Liver (tissue), 10 donors: ENCODE measurements at places on chromosomes 16 and 17. TPM values are rescaled to one million over a fixed set of nuclear protein-coding genes. Genes with fewer than 3 reads are reported as not detected.

Gene MYH8
- polyA plus RNA-seq: not detected

Gene CETP
- polyA plus RNA-seq: 4.1 TPM

Gene CLEC19A
- polyA plus RNA-seq: not detected

Gene HOXB8
- polyA plus RNA-seq: not detected

Gene BTBD17
- not detected for polyA plus RNA-seq

Gene OTOP2
- polyA plus RNA-seq: not detected

Gene KRTAP4-9
- not detected for polyA plus RNA-seq

Gene AANAT
- polyA plus RNA-seq: not detected

Gene ARL5C
- not detected for polyA plus RNA-seq

Gene AATK
- polyA plus RNA-seq: 0.45 TPM

Gene MT4
- not detected for polyA plus RNA-seq

Gene SRSF1
- polyA plus RNA-seq: 52.3 TPM

Gene ALDOA
- 142 TPM for polyA plus RNA-seq

Gene SLC13A2
- 0.52 TPM for polyA plus RNA-seq

Gene ZG16
- polyA plus RNA-seq: 2.8 TPM

Gene CDRT15L2
- not detected for polyA plus RNA-seq

Gene KRTAP16-1
- polyA plus RNA-seq: not detected

Gene EVPLL
- 0.44 TPM for polyA plus RNA-seq

Gene IRX5
- not detected for polyA plus RNA-seq

Gene CA7
- not detected for polyA plus RNA-seq
